ENCODE measurements at places on chromosomes 7 and 10.

- no peak overlapping the region for H3K27ac ChIP-seq
- H3K27me3 ChIP-seq: no peaks in the 10 kb centered on the region
- H3K36me3 ChIP-seq: no peaks in the 10 kb centered on the region
Measured at GRCh38 chr7:140416560-140416959, 12.7 kb downstream of the RAB19 start.

DNA sequence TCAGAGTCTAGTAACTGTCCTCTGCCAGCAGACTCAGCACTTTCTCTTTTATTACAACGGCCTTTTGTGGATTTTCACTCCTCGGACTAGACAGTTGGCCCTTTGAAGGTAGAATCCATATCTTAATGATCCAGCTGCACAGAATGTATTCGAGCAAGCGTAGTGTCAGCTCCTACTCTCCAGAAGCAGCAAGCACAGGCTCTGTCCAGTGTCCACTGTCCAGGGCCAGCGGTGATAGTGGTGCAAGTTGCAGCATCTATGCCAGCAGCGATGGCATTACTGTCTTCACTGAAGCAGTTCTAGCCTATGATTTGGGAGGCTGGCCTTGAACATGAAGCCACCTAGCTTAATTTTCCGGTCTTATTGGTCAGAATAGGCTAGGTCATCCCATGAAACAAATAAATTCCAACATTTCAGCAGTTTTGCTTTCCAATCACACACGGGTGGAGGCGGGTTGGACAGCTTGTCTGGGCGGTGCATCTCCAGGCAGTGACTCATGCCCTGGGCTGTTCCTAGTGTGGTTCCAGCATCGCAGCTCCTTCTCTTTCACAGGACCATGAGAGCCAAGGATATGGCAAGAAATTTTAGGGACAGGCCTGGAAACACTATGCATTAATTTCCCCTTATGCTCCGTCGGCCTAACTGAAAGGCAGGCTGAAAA lies 108.6 kb upstream of the KCNMA1 start:
- H3K27ac ChIP-seq: no peak overlapping the region
- no peaks in the 10 kb centered on the region for H3K36me3 ChIP-seq
- H3K4me3 ChIP-seq: no peak overlapping the region
- no peak for DNase-seq

DNA sequence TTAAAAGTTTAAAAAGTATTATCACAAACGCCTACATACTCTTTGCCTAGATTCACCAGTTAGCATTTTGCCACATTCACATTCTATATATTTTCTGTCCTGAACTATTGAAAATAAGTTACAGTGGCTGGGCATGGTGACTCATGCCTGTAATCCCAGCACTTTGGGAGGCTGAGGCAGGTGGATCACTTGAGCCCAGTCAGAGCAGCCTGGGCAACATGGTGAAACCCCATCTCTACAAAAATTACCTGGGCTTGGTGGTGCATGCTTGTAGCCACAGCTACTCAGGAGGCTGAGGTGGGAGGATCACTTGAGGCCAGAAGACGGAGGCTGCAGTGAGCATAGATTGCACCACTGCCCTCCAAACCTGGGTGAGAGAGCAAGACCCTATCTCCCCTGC lies 5.3 kb downstream of the ARPC1A start:
- peaks cover 7% of the 10 kb centered on the region for H3K4me1 ChIP-seq
- peaks cover 3% of the 10 kb centered on the region for H3K36me3 ChIP-seq
- no peak for DNase-seq

- H3K4me3 ChIP-seq: no peak within 1 kb of the TSS
- H3K36me3 ChIP-seq: no peaks in the 10 kb centered on the region
- H3K27me3 ChIP-seq: no peaks in the 10 kb centered on the region
- no peaks in the 10 kb centered on the region for H3K4me1 ChIP-seq
- DNase-seq: no peak
- no peak within 1 kb of the TSS for H3K27ac ChIP-seq
Measured at GRCh38 chr10:71719464-71720201, at the start of gene C10orf105. TSS of gene C10orf105 (minus strand) at chr10:71719778. CDS start at chr10:71716337, 3,441 bp downstream.

DNA sequence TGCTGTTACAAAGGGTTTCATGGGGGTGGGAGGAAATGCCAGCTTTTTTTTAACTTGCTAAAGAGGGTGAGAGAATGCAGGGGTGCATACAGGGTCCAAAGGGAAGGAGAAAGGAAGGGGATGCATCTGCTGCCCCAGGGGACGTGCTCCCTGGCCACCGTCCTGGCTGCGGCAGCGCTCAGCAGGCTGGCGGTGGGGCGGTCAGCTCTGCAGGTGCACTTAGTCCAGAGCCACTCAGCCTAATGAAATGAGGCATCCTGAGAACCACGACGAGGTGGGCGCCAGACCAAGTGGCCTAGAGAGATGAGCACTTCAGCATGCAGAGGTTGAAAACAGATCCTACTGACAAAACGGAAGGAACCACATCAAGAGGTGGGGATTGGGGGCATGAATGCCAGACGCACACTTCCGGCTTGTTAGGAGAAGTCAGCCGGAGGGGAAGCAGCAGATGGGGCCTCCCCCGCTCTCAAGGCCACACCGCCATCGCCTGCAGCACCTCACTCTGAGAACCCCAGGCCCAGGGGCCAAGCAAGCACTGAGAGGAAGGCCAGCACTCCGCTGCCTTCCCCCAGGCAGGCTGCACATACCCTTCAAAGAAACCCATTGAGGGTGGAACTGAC lies 94.5 kb downstream of the MAD1L1 start:
- no peaks in the 10 kb centered on the region for H3K27me3 ChIP-seq
- no peak overlapping the region for H3K27ac ChIP-seq
- no peaks in the 10 kb centered on the region for H3K36me3 ChIP-seq
- DNase-seq: peak; percentile 46

DNA sequence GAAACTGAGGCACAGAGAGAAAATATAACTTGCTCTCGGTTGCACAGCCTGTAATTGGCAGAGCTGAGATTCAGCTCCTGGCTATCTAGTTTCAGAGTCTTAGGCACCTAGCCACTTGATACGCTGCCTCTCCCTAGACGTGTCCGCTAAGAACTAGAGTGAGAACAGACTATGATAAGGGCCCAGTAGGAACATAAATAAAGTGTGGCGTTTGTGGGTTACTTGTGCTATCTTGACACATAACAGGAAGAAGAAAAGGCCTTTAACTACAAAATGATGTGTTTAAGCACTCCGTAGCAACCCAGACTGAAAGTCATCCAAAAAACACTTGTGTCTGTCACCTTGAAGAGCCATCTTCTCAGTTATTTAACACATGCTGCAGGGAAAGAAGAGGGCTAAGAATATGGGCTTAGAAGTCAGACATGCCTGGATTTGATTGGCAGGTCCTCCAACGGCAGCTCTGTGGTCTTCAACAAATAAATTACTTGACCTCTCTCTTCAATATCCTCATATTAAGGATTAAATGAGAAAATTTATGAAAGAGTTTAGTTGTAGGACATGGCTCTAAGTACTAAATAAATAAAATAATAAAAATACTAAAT lies 96.2 kb downstream of the SGMS1 start:
- H3K27me3 ChIP-seq: no peaks in the 10 kb centered on the region
- no peak for DNase-seq
- no peak overlapping the region for H3K27ac ChIP-seq
- no peak overlapping the region for H3K4me3 ChIP-seq
- H3K4me1 ChIP-seq: peaks cover 4% of the 10 kb centered on the region

GRCh38 chr10:11720260-11720741 lies 21.9 kb upstream of the ECHDC3 start:
- H3K4me1 ChIP-seq: no peaks in the 10 kb centered on the region
- H3K27me3 ChIP-seq: no peaks in the 10 kb centered on the region
- H3K4me3 ChIP-seq: no peak overlapping the region
- H3K36me3 ChIP-seq: no peaks in the 10 kb centered on the region

DNA sequence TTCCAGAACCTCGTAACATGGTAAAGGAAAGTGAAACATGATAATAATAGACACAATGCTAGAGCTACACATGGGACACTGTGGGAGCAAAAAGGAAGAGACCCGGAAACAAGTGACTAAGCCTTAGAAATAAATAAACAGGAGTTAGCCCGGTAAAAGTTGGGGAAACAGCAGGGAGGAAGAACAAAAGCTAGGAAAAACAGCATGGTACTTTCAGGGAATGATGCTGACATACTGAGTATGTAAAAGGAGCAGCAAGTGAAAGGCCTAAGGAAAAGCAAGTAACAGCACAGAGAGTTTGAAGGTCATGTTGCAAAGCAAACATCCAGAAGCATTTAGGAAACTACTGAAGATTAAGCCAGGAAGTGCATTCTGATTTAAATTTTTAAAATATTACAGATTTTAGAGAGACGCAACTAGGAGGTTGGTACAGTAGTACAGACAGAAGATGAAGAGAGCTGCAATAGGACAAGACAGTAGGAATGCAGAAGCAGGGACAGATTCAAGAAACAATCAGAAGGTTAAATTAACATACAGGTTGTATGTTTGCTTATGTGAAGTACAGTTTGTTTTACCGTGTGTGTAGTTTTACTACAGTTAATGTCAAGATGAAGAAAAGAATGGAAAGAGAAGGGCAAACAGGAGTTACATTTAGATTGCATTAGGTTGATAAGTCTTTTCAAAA lies 63.7 kb downstream of the ARHGAP12 start:
- H3K27me3 ChIP-seq: no peaks in the 10 kb centered on the region
- no peak for DNase-seq
- no peak overlapping the region for H3K27ac ChIP-seq
- peaks cover 18% of the 10 kb centered on the region for H3K4me1 ChIP-seq
- no peaks in the 10 kb centered on the region for H3K36me3 ChIP-seq

GRCh38 chr7:84013616-84014240 lies 180.9 kb downstream of the SEMA3A start:
- H3K27me3 ChIP-seq: no peaks in the 10 kb centered on the region
- no peak overlapping the region for H3K27ac ChIP-seq
- no peaks in the 10 kb centered on the region for H3K4me1 ChIP-seq
- no peak overlapping the region for H3K4me3 ChIP-seq
- no peaks in the 10 kb centered on the region for H3K36me3 ChIP-seq
- no peak for DNase-seq

DNA sequence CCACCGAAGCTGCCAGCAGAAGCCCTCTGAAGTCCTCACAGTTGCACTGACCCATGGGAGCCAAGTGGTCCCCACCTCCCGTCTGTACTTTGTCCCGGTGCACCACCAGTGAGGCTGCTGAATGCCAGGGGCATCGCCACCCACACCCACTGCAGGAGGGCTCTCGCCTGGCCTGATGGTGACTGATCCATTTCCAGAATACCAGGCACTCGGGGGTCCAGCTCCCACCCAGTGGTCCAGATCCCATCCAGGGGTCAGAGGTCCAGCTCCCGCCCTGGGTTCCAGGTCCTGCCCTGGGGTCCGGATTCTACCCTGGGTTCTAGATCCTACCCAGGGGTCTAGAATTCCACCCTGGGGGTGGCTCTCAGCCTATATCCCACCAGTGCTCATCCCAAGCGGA lies 9.1 kb upstream of the JAKMIP3 start:
- H3K4me1 ChIP-seq: no peaks in the 10 kb centered on the region
- DNase-seq: no peak
- no peak overlapping the region for H3K27ac ChIP-seq
- H3K27me3 ChIP-seq: no peaks in the 10 kb centered on the region
- H3K4me3 ChIP-seq: no peak overlapping the region
- H3K36me3 ChIP-seq: no peaks in the 10 kb centered on the region

- no peaks in the 10 kb centered on the region for H3K27me3 ChIP-seq
- H3K36me3 ChIP-seq: no peaks in the 10 kb centered on the region
- no peak for DNase-seq
- no peak overlapping the region for H3K27ac ChIP-seq
- H3K4me1 ChIP-seq: no peaks in the 10 kb centered on the region
Measured at GRCh38 chr7:124843336-124843735, 77.7 kb upstream of the GPR37 start.

DNA sequence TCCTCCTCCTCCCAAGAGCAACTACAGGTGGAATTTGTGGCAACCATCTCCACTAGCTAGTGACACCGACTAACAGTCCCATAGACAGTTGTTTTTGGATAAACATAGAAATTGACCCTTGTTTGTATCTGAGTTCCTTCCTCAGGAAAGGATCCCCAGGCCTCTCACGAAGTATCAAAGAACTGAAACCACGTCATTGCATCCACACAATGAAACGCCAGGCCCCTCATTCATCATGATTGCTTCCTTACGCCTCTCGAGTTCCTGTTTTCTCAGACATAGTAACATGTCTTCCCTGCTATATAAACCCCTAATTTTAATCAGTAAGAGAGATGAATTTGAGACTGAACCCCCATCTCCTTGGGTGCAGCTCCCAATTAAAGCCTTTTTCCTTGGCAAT lies 18.1 kb downstream of the SLC35G1 start:
- H3K27ac ChIP-seq: no peak overlapping the region
- H3K27me3 ChIP-seq: no peaks in the 10 kb centered on the region
- H3K36me3 ChIP-seq: no peaks in the 10 kb centered on the region
- H3K4me1 ChIP-seq: no peaks in the 10 kb centered on the region
- H3K4me3 ChIP-seq: no peak overlapping the region

- H3K36me3 ChIP-seq: no peaks in the 10 kb centered on the region
- H3K27ac ChIP-seq: no peak overlapping the region
- H3K4me1 ChIP-seq: no peaks in the 10 kb centered on the region
- DNase-seq: no peak
- H3K27me3 ChIP-seq: no peaks in the 10 kb centered on the region
Measured at GRCh38 chr10:88661018-88661417, 3.2 kb upstream of the LIPF start.

GRCh38 chr7:140314573-140315480 lies 83.5 kb downstream of the SLC37A3 start:
- H3K27me3 ChIP-seq: no peaks in the 10 kb centered on the region
- H3K4me1 ChIP-seq: peaks cover 21% of the 10 kb centered on the region
- H3K36me3 ChIP-seq: no peaks in the 10 kb centered on the region
- no peak for DNase-seq
- H3K27ac ChIP-seq: no peak overlapping the region

DNA sequence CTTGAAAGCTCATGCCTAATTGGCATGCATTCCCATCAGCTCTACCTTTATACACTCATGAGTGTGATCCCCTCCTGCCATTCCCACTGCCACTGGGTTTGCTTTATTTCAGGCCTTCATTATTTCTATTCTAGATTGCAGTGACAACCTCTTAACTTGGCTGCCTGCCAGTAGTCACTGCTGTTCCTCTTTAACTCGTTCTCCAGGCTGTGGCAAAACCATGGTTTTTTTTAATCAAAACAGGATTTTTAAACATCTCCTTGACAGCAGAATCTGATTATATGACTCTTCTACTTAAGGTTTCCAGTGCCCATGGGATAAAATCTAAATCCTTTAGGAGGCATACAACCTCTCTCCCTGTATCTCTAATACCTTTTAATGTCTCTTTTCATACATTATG lies 223.7 kb upstream of the PCDH15 start:
- no peak for DNase-seq
- no peaks in the 10 kb centered on the region for H3K36me3 ChIP-seq
- no peak overlapping the region for H3K27ac ChIP-seq

- no peak overlapping the region for H3K27ac ChIP-seq
- H3K4me3 ChIP-seq: no peak overlapping the region
Measured at GRCh38 chr10:86371691-86372090, 5.1 kb upstream of the GRID1 start.

DNA sequence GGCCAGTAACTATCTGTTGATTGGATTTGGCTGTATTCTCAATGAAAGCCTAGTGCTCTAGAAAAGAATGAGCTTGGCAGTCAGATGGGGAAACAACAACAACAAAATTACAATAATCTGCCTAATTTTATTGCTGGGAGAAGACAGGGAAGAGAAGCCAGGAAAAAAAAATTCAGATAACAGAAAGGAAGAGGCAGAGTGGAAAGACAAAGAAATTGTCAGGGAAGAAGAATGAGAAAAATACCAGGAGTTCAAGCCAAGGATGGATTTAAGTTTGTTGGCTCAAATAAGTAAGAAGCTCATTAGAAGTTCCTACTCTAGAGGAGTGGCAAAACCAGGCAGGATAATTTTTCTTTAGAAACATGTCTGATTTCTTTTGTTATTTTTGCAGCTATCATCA lies 45.9 kb upstream of the PRKG1 start:
- no peaks in the 10 kb centered on the region for H3K36me3 ChIP-seq
- H3K4me3 ChIP-seq: no peak overlapping the region
- H3K4me1 ChIP-seq: peaks cover 5% of the 10 kb centered on the region
